NCI-H1417 (cell line): ENCODE measurements at places on chromosomes 4 and X.
A peak's percentile ranks its signal among the peaks of the same experiment; 100 is the strongest.

DNA sequence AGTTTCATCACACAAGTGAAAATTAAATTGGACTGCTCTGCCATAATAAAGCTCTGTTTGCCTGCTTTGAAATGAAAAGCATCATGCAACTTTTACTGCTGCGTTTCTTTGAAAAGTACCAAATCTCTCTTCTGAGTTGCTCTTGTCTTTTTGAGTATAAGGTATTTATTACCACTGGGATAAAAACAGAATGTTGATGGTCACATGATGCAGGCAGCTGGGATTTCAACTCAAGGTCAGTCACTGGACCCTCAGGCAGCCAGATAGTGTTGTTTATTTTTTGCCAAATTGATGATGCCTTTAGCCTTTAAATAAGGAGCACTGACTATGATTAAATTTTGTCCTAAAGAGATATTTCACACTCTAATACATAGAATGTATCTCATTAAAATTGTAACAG is 32.7 kb downstream of the DMD start:
- DNase-seq, result no peak

- no peak for DNase-seq
Measured at GRCh38 chr4:137070614-137071013, 461.7 kb downstream of the PCDH18 start.

DNA sequence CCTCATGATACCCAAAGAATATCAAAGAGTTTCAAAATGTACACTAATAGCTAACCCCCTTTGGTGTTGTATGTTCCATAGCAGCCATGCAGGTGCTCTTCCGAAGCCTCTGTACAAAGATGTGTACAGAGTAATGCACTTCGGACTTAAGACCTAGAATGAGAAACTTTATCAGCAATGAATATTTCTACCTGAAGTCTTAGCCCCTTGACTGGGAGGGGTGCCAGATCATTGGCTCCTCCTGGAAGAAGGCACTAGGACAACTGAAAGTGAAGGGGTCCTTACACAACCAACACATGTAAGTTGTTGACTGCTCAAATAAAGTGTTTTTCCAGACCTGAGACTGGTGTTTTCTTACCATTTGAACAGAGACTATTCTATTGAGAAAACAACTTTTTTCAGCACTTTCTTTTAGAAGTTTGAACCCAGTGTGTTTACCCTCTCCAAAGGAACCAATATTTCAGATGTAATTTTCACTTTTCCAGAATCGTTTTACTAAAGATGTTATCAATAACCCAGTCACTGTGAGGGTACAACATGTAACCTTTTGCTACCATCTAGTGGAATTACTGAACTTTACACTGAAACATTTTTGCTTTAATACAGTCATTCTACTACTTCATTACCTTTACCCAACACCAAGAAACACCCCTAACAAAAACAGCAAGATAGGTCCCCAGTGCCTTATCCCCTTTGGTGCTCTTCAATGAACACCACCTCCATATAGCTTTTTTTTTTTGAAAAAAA is 33.3 kb upstream of the PRDX4 start:
- peak; percentile 26 for DNase-seq

DNA sequence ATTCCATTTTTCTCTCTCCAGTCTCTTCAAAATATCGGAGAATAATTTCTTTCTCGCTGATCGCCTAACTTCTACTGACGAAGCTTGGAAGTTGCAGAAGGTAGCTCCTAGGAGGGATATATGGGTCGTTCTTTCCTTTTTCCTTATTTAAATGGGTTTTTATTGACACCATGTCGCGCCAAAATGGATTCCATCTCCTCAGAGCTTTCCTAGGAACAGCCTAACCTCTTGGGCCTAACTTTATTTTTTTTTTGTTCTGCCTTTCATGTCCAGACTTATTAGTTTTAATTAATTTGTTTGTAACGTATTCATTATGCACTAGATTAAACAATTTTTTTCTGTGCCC is 359.4 kb upstream of the ZCCHC13 start:
- DNase-seq, result no peak

- DNase-seq, result no peak
Measured at GRCh38 chr4:154417373-154417673, 74.3 kb downstream of the DCHS2 start.

- no peak for DNase-seq
Measured at GRCh38 chr4:84500386-84501201, 1.5 kb upstream of the NKX6-1 start.

DNA sequence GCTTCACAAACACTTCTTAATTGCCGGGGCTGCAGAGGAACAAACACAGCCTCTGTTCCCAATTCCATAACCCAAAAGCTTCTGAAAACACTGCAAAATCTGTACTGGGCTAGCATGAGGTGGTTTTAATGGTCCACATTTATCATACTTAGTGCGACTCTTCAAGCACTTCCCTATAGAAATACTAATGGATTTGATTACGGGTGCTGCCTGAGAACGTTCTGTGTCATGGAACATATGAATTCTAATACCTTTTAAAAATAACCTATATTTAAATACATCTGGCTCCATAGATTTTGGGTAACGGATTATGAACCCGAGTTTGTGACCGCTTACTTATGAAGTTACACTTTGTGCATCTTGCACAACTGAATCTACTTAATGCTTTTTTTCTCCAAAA is 35.4 kb upstream of the STS start:
- DNase-seq, result peak; percentile 70

DNA sequence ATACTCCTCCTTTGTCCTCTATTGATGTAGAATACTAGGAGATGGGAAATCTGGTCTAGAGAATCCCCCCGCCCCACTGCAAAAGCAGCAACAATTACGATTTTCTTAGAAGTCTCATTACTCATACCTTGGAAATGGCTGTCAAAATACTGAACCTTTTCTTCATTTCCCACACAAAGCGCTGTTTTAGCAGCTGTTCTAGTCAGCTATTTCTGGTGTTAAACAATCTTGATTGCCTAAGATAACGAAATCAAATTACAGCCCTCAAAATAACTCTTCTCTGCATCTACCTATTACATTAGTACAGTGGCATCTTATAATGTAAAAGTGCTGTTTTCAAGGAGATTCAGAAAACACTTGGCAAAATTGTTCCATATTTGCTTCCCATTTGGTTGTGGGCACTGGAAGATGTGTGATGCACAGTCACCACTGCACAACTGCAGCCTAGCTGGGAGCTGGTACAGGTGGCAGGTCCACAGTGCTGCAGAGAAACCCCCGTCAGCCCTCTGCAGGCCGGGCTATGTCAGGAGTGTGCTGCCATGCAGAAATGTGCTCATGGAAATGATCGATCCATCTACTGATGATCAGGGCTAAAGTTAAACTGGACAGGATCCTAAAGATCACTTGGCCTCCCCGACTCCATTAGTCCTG is 50.4 kb downstream of the TBC1D9 start:
- no peak for DNase-seq

DNA sequence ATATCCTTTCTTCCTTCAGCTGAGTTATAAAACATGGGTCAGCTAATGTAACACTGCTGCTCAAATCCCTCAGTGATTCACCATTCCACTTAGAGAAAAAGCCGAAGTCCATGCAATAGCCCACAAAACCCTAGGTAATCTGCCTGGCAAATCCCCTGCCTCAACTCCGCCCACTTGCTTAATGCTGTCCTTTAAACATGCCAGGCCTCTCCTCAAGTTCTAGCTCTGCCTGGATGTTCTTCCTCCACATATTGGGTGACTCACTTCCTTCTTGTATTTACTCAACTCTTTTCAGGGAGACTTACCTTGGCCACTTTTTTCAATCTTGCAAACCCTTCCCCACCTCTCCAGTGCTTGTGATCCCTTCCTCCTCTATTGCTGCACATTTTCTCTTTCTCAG is 89.8 kb downstream of the EMCN start:
- DNase-seq, result no peak

DNA sequence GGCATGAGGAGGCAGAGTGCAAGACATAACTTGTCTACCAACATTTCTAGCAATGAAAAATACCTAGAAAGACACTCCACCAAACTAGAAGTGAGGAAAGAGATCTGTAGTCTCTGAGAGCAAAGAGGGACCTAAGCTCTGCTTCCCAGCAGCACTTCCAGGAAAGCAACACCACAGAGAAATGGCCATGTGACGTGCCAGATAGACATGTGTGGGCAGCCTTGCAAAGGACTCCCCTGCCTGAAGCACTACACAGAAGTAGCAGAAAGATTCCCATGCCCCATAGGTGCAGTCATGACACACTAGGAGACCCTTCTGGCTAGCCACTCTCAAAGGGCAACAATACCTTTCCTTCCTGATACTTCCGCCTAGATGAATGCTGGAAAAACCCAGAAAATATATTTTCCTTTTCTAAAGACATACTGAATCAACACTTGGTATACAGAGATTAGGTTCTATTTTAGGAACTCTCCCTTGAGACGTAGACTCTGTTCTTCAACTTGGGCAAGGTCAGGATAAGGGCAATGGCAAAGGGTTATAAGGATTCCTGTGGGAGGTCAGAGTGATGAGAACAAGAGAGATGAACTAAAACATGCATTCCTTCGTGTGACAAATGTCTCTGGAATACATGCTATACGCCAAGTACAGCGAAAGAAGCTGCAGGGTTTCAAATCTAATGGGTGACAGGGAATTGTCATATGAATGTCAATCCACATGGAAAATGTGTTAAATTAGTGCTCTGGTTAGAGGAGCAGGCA is 187.5 kb upstream of the ETNPPL start:
- no peak for DNase-seq

- DNase-seq, result no peak
Measured at GRCh38 chr4:6718932-6719610, 3.1 kb downstream of the BLOC1S4 start.

DNA sequence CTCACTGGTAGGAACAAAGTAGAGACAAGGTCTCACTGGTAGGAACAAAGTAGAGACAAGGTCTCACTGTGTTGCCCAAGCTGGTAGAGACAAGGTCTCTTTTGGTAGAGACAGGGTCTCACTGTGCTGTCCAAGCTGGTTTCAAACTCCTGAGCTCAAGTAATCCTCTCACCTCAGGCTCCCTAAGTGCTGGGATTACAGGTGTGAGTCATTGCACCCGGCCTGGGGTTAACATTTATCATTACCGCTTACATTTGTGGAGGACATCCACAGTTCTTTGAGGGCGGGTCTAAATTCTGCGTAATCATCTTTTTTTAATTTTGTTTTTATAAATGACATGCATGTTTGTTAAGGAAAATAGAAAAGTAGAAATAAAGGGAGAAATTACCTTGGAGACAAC is 12.0 kb downstream of the RAB33B start:
- no peak for DNase-seq

GRCh38 chr4:179766938-179767337 is 2324.7 kb upstream of the AGA start:
- no peak for DNase-seq

GRCh38 chrX:46254641-46255040 is 290.6 kb downstream of the ZNF674 start:
- DNase-seq, result no peak

DNA sequence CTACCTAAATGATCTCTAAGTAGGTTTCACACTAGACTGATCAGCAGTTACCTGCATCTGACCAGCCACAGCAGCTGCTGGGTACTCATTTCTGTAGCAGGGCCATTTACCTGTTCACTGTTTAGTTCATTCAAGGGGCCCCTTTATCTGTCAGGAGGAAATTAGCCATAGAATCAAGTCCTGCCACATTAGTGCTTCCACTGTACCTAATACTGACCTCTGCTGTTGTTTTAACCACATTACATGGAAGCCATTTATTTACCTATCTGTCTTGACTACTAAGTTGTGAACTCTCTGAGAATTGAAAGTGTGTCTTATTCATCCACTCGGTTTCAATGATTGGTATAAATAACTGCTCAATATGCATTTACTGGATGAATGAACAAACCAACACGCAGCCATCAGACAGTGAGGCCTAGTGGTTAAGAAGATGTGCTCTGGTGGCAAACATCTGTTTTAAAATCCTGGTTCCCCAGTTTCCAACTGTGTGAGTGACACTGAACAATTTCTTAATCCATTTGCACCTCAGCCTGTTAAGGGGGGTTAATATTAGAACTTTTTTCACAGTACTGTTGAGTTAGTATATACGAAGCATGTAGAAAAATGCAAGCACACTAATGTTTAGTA is 30.0 kb upstream of the ANXA5 start:
- peak; percentile 72 for DNase-seq

DNA sequence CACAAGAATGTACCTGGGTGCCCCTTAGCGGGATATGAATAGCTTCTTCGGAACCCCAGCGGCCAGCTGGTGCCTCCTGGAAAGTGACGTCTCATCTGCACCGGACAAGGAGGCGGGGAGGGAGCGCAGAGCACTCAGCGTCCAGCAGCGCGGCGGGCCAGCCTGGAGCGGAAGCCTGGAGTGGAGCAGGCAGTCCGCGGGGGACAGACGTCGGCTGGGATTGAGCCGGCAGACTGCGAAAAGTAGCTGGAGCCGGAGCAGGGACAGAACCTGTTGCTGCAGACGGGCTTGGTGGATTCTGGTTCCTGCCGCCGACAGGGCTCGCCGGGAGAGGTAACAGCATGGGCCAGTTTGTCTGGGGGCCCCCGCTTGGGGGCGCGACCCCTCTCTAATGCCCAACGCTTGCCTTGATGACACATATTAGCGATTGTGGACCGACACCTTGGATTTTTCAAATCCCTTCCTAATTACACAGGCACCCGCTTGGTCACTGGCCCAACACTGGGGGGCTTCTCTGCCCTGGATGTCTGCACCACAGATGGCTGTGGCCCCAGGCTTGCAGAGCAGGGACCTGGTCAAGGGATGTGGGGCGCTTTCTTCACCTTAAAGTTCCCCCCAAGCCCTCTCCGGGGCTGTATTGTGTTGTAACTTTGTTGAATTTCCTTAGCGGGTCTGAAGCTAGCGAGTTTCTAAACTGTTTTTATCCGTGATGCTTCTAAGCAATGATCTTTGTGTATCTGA is at the start of gene NPFFR2:
TSS of gene NPFFR2 (plus strand) at position 133 of the 741 bp plus-strand sequence. CDS start 96,592 bp downstream, outside the sequence.
- no peak for DNase-seq

- peak; percentile 2 for DNase-seq
Measured at GRCh38 chr4:72295966-72296557, 264.3 kb downstream of the NPFFR2 start.
